CD4-positive, alpha-beta memory T cell (primary cell): ENCODE measurements at places on chromosomes 13 and 19.

- H3K27ac ChIP-seq, result no peak overlapping the region
- DNase-seq, result no peak
- H3K4me1 ChIP-seq, result no peaks in the 10 kb centered on the region
- no peaks in the 10 kb centered on the region for H3K27me3 ChIP-seq
Measured at GRCh38 chr13:87923753-87924152, 252.6 kb downstream of the SLITRK5 start.

DNA sequence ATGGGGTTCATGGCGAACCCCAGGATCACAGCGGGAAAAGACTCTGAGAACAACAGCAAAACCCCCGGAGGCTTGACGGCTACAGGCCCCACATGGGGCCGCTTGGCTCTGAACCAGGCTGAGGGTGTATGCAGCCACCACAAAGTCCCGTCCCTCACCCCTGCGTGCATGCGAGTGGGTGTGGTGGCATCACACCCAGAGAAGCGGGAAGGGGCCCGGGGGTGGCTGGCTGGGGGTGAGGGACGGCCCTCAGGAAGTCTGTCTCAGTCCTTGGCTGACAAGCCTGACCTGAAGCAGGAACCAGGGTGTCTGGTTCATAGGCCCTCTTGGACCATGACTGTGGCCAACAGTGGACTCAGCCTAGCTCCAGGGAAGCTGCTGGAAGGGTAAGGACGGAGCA is 34.2 kb downstream of the CEBPG start:
- no peaks in the 10 kb centered on the region for H3K4me1 ChIP-seq
- no peak for DNase-seq
- H3K4me3 ChIP-seq, result no peak overlapping the region
- H3K27ac ChIP-seq, result no peak overlapping the region
- no peaks in the 10 kb centered on the region for H3K36me3 ChIP-seq

GRCh38 chr13:47170971-47171370 is 274.1 kb upstream of the HTR2A start:
- no peak overlapping the region for H3K4me3 ChIP-seq
- H3K27me3 ChIP-seq, result no peaks in the 10 kb centered on the region
- no peaks in the 10 kb centered on the region for H3K36me3 ChIP-seq
- H3K4me1 ChIP-seq, result no peaks in the 10 kb centered on the region
- DNase-seq, result no peak

GRCh38 chr13:39577838-39578491 is 25.0 kb downstream of the LHFPL6 start:
- no peak overlapping the region for H3K27ac ChIP-seq
- H3K4me1 ChIP-seq, result no peaks in the 10 kb centered on the region
- no peaks in the 10 kb centered on the region for H3K36me3 ChIP-seq
- H3K4me3 ChIP-seq, result no peak overlapping the region
- no peaks in the 10 kb centered on the region for H3K27me3 ChIP-seq
- no peak for DNase-seq

- H3K27me3 ChIP-seq, result no peaks in the 10 kb centered on the region
- H3K27ac ChIP-seq, result no peak overlapping the region
Measured at GRCh38 chr19:33393286-33394005, 19.9 kb downstream of the CEBPG start.

- H3K27ac ChIP-seq, result peak overlapping the region; percentile 100
- no peak for DNase-seq
- peaks cover 76% of the 10 kb centered on the region for H3K4me1 ChIP-seq
- no peaks in the 10 kb centered on the region for H3K36me3 ChIP-seq
Measured at GRCh38 chr19:14375582-14376291, 5.5 kb upstream of the ADGRE5 start.

DNA sequence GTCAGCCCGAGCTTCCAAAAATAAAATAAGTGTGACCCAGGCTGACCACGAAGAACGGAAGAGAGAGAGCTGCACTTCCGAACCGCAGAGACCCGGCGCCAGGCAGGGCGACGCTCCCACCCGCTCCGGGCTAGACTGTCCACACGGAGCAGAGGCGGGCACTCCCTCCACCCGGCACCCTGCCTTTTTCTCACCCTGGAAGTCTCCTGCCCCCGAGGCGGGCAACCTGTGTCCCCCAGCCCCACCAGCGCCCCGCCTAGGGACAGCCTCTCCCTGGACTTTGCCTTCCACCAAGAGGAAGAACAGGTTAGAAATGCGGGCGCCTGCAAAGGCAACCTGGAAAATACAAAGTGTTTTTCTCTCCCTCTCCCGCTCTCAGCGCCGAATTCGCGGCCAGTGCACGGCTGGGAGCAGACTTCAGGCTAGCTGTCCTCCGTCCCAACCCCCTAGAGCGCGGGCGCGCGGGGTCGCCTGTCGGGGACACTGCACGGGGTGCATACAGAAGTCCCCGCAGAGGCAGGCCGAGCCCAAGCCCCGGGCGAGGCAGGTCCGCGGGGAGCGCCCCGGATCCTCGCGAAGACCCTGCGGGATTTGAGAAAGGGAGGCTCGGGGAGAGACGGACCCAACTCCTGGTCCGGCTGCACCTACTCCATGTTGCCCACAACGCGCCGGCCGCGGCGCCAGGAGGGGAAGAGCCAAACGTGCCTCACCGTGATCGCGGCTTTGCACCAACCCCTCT is 845 bp downstream of the SPRY2 start:
- H3K4me1 ChIP-seq, result peaks cover 38% of the 10 kb centered on the region
- peak overlapping the region; percentile 9 for H3K4me3 ChIP-seq
- no peak overlapping the region for H3K27ac ChIP-seq
- H3K27me3 ChIP-seq, result peaks cover 24% of the 10 kb centered on the region
- no peak for DNase-seq

- H3K4me1 ChIP-seq, result peaks cover 9% of the 10 kb centered on the region
- DNase-seq, result no peak
- H3K4me3 ChIP-seq, result no peak overlapping the region
- no peaks in the 10 kb centered on the region for H3K27me3 ChIP-seq
- H3K27ac ChIP-seq, result no peak overlapping the region
- no peaks in the 10 kb centered on the region for H3K36me3 ChIP-seq
Measured at GRCh38 chr19:35117116-35117515, 1.5 kb downstream of the FXYD3 start.

GRCh38 chr13:105969761-105970160 is 565.7 kb downstream of the EFNB2 start:
- no peaks in the 10 kb centered on the region for H3K4me1 ChIP-seq
- no peaks in the 10 kb centered on the region for H3K27me3 ChIP-seq
- no peak overlapping the region for H3K4me3 ChIP-seq
- no peak for DNase-seq
- H3K27ac ChIP-seq, result no peak overlapping the region
- no peaks in the 10 kb centered on the region for H3K36me3 ChIP-seq

DNA sequence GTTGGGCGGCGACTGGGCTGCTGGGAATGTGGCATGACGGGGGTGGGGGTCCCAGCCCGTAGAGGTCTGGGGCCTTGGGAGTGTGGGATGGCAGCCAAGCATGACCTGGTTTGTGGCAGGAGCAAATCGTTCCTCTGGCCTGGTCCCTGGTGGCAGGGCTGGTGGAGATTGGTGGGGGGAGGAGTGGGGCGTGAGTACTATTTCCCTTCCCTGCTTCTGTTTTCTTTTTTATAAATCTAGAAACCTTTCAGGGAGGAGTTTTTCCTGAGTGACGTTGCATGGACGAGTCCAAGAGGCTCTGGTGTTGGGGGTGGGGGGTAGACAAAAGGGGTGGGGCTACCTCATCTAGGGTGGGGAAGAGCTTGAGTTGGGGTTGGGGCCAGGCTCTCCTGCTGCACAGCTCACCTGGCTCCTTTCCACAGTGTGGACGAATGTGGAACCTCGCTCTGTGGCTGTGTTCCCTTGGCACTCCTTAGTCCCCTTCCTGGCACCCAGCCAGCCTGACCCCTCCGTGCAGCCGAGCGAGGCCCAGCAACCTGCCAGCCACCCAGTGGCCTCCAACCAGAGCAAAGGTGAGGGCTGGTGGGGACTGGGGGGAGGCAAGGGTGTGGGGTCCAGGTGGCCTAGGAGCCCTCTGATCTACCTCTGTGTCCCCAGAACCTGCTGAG is 15.4 kb upstream of the PRR19 start:
- H3K36me3 ChIP-seq, result peaks cover 39% of the 10 kb centered on the region
- peaks cover 37% of the 10 kb centered on the region for H3K4me1 ChIP-seq
- no peaks in the 10 kb centered on the region for H3K27me3 ChIP-seq
- no peak overlapping the region for H3K4me3 ChIP-seq

- H3K4me1 ChIP-seq, result no peaks in the 10 kb centered on the region
- no peak for DNase-seq
- H3K36me3 ChIP-seq, result no peaks in the 10 kb centered on the region
- H3K4me3 ChIP-seq, result no peak overlapping the region
- no peaks in the 10 kb centered on the region for H3K27me3 ChIP-seq
- no peak overlapping the region for H3K27ac ChIP-seq
Measured at GRCh38 chr19:30167976-30168635, 204.1 kb upstream of the ZNF536 start.

- no peaks in the 10 kb centered on the region for H3K27me3 ChIP-seq
- no peak for DNase-seq
- no peaks in the 10 kb centered on the region for H3K4me1 ChIP-seq
- H3K27ac ChIP-seq, result no peak overlapping the region
Measured at GRCh38 chr13:83765796-83766195, 116.5 kb downstream of the SLITRK1 start.

- H3K4me1 ChIP-seq, result no peaks in the 10 kb centered on the region
- no peak overlapping the region for H3K4me3 ChIP-seq
- H3K27me3 ChIP-seq, result no peaks in the 10 kb centered on the region
- no peaks in the 10 kb centered on the region for H3K36me3 ChIP-seq
- DNase-seq, result no peak
Measured at GRCh38 chr13:29482504-29482903, 113.0 kb downstream of the SLC7A1 start.

DNA sequence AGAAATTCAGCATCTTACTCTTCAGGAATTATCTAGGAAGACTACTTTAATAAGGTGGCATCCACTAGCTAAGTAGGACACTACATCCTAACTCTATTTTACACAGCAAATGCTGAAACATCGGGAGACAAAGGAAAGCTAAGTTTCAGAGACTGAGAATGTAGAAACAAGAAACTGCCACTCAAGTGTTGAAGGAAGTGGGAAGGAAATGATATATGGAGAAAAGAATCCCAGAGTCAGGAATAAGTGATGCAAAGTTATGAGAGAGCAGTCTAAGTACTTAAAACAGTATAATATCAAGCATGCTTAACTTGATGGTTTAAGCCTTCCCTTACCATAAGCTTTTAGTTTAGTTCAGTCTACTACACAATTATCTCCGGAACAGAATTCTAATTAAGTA is 52.4 kb downstream of the RBM26 start:
- H3K4me3 ChIP-seq, result no peak overlapping the region
- no peak for DNase-seq
- H3K4me1 ChIP-seq, result no peaks in the 10 kb centered on the region
- H3K27me3 ChIP-seq, result no peaks in the 10 kb centered on the region
- peaks cover 25% of the 10 kb centered on the region for H3K36me3 ChIP-seq

GRCh38 chr13:112833551-112834257 is 135.3 kb upstream of the MCF2L start:
- DNase-seq, result no peak
- H3K27ac ChIP-seq, result no peak overlapping the region
- no peaks in the 10 kb centered on the region for H3K4me1 ChIP-seq
- H3K27me3 ChIP-seq, result no peaks in the 10 kb centered on the region
- H3K4me3 ChIP-seq, result no peak overlapping the region

- DNase-seq, result no peak
- H3K36me3 ChIP-seq, result no peaks in the 10 kb centered on the region
- no peak overlapping the region for H3K27ac ChIP-seq
- peaks cover 3% of the 10 kb centered on the region for H3K4me1 ChIP-seq
- no peaks in the 10 kb centered on the region for H3K27me3 ChIP-seq
Measured at GRCh38 chr13:44351505-44351854, 22.1 kb upstream of the SERP2 start.

DNA sequence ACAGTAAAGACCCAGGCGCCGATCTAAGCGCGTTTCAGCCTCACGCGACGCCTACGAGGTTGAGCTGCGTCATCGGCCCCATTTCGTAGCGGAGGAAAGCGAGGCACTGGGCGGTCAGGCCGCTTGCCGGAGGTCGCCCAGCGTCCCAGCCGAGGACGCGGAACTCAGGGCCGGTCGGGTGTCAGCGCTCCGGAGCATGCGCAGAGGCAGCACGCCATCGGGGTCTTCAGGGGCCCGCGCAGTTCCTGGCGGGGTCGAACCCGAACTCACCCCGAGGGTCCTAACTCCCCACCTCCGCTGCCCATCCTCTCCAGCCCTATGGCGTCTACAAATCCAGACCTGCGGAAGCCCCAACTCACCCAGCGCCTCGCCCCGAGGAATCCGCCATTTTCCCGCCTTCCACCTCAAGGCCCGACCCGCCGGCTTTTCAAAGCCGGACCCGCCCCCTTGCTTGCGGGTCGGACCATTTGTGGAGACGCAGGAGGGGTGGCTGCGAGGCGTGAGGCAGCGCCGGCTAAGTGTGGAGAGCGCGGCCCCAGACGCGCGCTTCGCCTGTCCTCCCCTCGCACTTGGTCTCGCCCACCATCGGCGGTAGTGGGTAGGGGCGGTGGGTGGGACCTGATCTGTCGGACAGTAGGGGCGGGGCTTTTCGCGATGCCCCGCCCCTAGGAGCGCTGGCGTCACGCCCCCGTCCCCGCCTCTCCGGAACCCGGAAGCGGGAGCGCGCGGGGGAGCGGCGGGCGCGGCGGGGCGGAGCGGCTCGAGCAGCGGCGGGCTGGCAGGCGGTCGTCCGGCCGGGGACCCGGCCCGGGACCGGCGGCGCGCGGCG is at the start of the genes HAUS8 and MYO9B:
HAUS8 (minus strand) TSS at position 418 of the 829 bp plus-strand sequence; CDS start at position 388, 30 bp downstream.
MYO9B (plus strand) TSS at position 743 of the 829 bp plus-strand sequence. CDS start 25,941 bp downstream, outside the sequence.
- H3K27ac ChIP-seq, result peak within 1 kb of the TSS; percentile 77
- peaks cover 56% of the 10 kb centered on the region for H3K4me1 ChIP-seq
- DNase-seq, result peak; percentile 100
- peaks cover 21% of the 10 kb centered on the region for H3K36me3 ChIP-seq
- peak within 1 kb of the TSS; percentile 93 for H3K4me3 ChIP-seq
- H3K27me3 ChIP-seq, result no peaks in the 10 kb centered on the region

GRCh38 chr13:44206434-44206833 is 167.2 kb upstream of the SERP2 start:
- no peaks in the 10 kb centered on the region for H3K27me3 ChIP-seq
- no peaks in the 10 kb centered on the region for H3K36me3 ChIP-seq
- H3K4me1 ChIP-seq, result no peaks in the 10 kb centered on the region
- no peak overlapping the region for H3K4me3 ChIP-seq

GRCh38 chr19:31347828-31348392 is 1.3 kb downstream of the TSHZ3 start:
- DNase-seq, result no peak
- peaks cover 40% of the 10 kb centered on the region for H3K27me3 ChIP-seq
- no peaks in the 10 kb centered on the region for H3K36me3 ChIP-seq
- H3K27ac ChIP-seq, result no peak overlapping the region

DNA sequence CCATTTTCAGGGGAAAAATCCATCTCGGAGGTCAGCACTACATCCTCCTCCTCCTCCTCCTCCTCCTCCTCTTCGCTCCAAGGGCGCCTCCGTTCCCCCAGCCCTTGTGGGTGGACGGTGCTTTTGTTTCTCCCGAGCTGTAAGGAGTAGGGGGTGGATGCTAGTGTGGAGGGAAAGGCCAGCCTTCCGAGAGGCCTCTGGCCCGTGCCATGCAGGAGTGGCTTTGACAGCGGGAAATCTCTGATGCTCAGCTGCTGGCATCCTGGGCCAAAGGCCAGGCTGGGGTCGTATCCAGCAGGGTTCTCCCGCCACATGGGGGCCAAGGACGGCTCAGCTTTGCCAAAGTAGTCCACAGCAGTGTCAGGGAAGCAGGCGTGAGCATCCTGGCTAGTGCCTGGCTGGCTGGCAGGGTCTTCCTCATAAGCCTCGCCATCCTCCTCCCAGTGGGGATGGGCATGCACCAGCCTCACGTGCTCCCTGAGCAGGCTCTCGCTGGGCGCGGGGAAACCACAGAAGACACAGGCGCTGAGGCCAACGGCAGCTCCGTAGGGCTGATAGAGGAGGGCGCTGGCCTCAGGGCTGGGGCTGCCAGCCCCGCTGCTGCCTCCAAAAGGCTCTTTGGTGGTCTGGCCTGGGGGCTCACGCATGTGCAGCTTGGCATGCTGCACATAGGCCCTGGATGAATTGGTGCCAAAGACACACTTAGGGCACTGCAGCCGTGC is 10.5 kb downstream of the WIZ start:
- no peaks in the 10 kb centered on the region for H3K4me1 ChIP-seq
- no peaks in the 10 kb centered on the region for H3K36me3 ChIP-seq
- H3K27ac ChIP-seq, result no peak overlapping the region
- H3K4me3 ChIP-seq, result no peak overlapping the region
